Sigmoid colon (tissue), 7 donors: ENCODE measurements at places on chromosomes 12 and 14. TPM values are rescaled to one million over a fixed set of nuclear protein-coding genes. Genes with fewer than 3 reads are reported as not detected.

DNA sequence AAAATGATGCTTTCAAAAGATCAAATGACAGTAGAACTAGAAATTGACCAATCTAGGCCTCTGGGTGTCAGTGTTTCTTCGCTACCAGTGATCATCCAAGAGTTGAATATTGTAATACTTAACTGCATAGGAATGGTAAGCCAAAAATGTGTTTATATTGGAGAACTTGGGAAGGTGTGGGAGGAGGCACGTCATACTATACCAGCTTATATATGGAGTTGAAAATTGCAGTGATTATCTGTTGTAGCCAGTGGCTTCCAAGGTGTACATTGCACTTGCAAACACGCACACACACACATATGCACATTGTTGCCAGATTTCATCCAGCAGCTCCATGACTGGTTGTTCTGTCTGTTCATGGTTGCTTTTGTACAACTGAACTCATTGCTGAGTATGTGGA, 36.1 kb downstream of the EID3 start:
- DNase-seq = no peak

DNA sequence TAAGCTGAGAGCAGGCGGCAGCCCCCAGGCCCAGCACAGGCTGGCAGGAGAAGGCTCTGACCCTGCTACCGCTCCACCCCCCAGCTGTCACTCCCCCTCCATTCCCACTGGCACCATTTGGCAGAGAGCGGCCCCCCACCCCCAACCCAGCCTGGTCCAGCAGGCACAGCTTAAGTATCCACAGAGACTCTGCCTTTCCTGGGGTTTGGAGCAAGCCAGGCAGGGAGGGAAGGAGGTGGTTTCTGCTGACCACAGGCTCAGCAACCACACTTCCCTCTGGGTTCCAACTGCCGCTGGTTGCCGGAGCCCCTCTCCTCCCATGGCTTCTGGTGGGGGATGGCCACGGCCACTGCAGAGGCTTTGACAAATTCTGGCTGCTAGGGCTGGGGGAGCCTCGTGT, 30.5 kb upstream of the CCND2 start:
- DNase-seq = no peak

GRCh38 chr12:124231980-124232653, 62.8 kb upstream of the RFLNA start:
- no peak for DNase-seq

GRCh38 chr12:26843311-26843710, 10.3 kb upstream of the ITPR2 start:
- no peak for DNase-seq

GRCh38 chr12:126396536-126396935, 1331.3 kb downstream of the AACS start:
- no peak for DNase-seq

- no peak for DNase-seq
Observed at GRCh38 chr12:121558956-121559355, 21.9 kb downstream of the KDM2B start.

GRCh38 chr14:51369814-51370213, 129.8 kb downstream of the TMX1 start:
- DNase-seq = no peak

DNA sequence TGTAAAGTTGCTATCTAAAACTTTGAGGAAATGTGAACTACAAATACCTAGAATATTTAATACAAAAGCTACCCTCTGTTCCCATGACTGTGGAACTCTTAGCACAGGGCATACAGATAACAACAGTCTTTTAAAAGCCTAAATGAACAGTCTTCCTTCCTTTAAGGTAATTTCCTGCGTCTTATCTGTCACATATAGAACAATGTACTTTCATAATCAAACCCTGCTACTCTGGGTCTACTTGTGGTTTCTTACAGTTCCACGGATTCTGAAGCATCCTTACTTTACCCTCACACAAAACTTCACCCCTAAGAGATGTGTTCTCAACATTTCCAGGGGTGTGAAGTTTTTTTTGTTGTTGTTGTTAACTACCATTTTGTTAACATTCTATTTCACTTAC, 5.1 kb downstream of the PKP2 start:
- no peak for DNase-seq

DNA sequence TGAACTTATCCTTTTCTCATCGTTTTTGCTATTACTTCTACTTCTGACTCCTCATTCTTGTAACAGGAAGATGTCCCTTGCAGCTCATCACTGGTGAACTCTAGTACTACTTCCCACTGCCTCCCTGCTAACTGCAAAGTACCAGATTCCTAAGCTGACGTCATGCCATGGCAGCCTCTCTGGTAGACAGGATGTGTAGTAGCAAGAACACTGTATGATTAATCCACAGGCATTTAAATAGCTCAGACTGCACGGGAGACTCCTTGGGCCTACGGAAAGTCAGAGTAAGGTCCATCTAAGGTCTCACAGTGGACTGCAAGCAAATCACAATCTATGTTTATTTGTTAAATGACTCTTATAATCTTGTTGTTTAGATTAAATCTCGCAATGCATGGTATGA, 43.5 kb downstream of the DNAI7 start:
- DNase-seq = peak; percentile 69

The TESPA1 gene
- polyA plus RNA-seq = 10.3 TPM

The RNASE4 gene
- 46.3 TPM for polyA plus RNA-seq

The LRTM2 gene
- polyA plus RNA-seq = not detected
